ENCODE measurements at places on chromosomes 1 and 21. TPM values are rescaled to one million over a fixed set of nuclear protein-coding genes. Genes with fewer than 3 reads are reported as not detected.

- no peaks in the 10 kb centered on the region for H3K4me1 ChIP-seq
- no peak overlapping the region for H3K27ac ChIP-seq
- H3K4me3 ChIP-seq = no peak overlapping the region
- no peak for DNase-seq
- H3K27me3 ChIP-seq = no peaks in the 10 kb centered on the region
Measured at GRCh38 chr1:169568497-169568896, 17.8 kb downstream of the F5 start.

The B3GALT5 gene
- total RNA-seq = 0.06 TPM

The DCST1 gene
- total RNA-seq = 0.34 TPM

- peak overlapping the region; percentile 96 for H3K27ac ChIP-seq
- peaks cover 18% of the 10 kb centered on the region for H3K36me3 ChIP-seq
- H3K27me3 ChIP-seq = no peaks in the 10 kb centered on the region
- peaks cover 22% of the 10 kb centered on the region for H3K4me1 ChIP-seq
- H3K4me3 ChIP-seq = peak overlapping the region; percentile 85
Measured at GRCh38 chr1:12615865-12616708, 1.9 kb downstream of the DHRS3 start.

The TRAF3IP3 gene
- 1.8 TPM for total RNA-seq

GRCh38 chr1:204894031-204894430 is 23.4 kb downstream of the NFASC start:
- H3K36me3 ChIP-seq = no peaks in the 10 kb centered on the region
- DNase-seq = no peak
- H3K4me3 ChIP-seq = no peak overlapping the region

DNA sequence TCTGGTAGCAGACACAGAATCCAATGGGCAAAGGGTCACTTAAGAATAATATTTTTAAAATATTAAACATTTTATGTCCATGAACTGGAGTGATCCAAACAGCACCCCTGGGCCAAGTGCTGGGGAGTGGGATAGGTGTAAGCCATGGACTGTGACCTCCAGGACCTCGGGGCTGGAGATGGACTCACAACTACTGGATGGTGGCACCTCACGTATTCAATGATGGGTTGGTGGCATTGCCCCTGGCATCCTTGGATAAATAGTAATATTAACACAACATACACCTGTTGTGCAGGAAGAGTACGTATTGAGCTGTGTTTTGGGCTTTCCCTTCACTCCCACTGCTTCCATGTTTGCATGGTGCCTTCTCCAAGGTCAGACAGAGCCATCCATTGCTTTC is 39.3 kb upstream of the TENT5C start:
- no peak overlapping the region for H3K27ac ChIP-seq
- no peak for DNase-seq
- H3K27me3 ChIP-seq = no peaks in the 10 kb centered on the region
